ENCODE measurements at places on chromosomes 2 and 18.

GRCh38 chr2:121478996-121479745 lies 51.5 kb upstream of the RNU4ATAC start:
- no peak for DNase-seq

GRCh38 chr18:26568926-26569665 lies 20.7 kb upstream of the KCTD1 start:
- no peak for DNase-seq

- no peak for DNase-seq
These were observed 214.6 kb upstream of the HAAO start for GRCh38 chr2:43006834-43007543.

DNA sequence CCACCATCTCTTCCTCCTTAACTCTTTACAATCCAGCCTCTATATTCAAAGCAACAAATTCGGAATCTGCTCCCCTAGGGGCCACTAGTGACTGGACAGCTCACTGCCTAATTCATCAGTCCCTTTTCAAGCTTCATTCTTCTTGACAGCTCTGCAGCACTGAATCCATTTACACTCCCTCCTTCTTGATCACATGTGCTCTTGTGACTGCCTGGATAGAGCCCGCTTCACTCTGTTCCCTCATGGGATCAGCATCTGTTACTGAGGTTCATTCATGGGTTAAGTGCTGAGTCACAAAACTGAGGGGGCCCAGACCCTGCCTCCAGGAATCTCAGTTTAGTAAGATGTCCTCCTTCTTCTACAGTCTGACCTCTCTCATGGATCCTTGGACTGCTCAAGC lies 81.5 kb downstream of the CYRIA start:
- no peak for DNase-seq

GRCh38 chr2:212694398-212694797 lies 155.8 kb upstream of the ERBB4 start:
- no peak for DNase-seq

DNA sequence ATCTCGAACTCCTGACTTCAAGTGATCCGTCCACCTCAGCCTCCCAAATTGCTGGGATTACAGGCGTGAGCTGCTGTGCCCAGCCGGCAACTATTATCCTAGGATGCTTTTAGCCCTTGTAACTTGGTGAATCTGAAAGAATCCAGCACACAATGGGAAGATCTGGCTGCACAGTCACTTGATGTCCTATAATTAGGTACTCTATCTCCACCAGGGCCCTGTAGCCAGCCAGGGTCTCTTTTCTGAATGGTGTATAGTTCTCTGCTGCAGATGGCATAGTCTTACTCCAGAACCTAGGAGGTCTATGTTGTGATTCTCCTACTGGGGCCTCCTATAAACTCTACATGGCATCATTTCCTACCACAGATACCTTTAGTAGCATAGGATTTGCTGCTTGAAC lies 13.9 kb upstream of the MCM6 start:
- no peak for DNase-seq

GRCh38 chr2:188369365-188369764 lies 77.7 kb downstream of the GULP1 start:
- DNase-seq = no peak

DNA sequence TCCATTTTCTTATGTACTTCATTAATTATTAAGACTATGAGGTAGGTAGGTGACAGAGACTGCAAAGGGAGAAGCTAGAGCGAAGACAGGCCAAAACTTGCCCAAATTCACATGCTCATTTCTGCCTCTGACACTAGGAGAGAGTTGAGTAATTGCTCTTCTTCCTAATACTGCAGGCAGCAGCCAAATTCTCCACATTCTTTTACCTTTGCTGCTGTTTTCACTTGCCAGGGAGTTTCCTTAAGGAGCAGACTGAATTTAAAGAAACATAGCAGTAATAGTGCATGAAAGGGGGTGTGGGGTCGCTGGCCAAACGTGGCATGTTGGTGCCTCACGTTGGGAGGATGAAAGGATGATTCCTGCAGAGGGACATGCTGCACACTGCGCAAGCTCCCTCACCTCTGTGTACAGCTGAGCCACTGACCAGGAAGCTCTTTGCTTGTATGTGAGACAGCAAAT lies 12.3 kb downstream of the CRIM1 start:
- DNase-seq = no peak

- DNase-seq = no peak
These were observed 1.4 kb upstream of the MALT1 start for GRCh38 chr18:58669731-58670378.

- DNase-seq = no peak
These were observed 155.5 kb downstream of the IKZF2 start for GRCh38 chr2:212995920-212996319.

- DNase-seq = no peak
These were observed 94.5 kb downstream of the LAMA1 start for GRCh38 chr18:7023063-7023580.

DNA sequence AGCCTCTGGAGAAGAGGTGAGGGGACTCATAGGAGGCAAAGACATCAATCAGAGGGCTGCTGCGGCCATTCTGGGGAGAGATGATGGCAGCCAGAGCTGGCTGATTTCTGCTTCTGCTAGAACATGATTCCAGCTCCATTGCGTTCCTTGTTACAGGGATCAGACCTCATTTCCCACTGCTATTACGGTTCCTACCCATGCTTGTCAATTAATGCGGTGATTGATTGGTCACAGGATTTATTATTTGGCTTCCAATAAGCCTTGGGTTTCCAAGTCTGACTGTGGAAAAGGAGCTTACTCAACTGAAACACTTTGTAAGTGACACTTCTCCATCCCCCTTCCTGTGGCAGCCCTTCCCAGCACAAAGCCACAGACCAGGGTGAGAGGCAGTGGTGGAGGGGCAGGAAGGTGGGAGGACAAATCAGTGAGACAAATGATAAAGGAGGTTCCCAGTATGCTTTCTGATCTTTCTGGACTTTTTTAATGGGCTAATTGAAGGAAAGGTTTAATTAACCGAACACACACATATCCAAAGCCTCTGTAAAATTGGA lies 26.8 kb upstream of the CTLA4 start:
- peak; percentile 22 for DNase-seq

- DNase-seq = no peak
These were observed 40.5 kb upstream of the ITPRID2 start for GRCh38 chr2:181850936-181851560.

DNA sequence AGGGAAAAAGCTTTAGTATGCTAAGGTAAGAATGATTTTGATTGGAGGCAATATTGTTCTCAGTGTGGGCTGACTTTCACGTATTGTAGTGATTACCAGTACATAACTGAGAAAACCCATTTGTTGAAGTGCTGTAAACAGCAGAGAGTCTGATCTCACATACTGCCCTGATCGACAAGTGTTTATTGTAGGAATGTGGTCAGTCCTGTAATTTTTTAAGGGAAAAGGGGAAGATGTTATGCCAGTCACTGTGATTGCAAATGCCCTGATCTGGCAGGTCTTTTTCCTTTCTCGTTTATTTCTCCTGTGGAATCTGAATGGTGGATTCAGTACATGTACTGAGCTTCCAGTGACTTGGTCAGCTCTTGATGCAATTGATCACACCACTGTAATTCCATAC lies 11.5 kb downstream of the SPATS2L start:
- DNase-seq = no peak

- no peak for DNase-seq
These were observed 60.7 kb upstream of the ZNF532 start for GRCh38 chr18:58803978-58804377.

DNA sequence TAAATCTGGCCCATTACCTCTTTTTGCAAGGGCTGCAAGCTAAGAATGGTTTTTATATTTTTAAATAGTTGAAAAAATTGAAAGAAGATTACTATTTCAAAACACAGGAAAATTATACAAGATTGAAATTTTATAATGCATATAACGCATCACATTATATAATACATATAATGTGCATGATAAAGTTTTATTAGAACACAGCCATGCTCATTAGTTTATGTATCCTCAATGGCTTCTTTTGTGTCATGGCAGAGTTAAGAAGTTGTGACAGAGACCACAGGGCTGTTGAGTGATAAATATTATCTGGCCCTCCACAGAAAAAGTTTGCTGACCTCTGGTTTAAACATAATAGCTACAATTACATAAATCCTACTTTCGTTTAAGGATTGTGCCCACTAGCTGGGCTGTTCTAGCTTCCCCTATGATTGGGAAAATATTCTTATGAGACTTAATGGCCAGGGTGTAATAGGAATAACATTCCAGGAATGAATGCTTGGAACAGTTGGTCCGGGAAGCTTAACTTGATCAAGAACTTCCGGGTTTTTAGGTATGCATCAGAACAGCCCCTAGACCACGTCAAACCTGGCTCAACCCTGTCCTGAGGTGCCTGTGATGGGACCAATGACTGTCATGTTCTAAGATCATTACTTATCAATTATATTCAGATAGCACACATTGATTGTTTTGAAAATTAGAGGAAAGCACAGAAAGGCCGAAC lies 98.7 kb upstream of the LPIN2 start:
- DNase-seq = no peak

GRCh38 chr2:228072669-228073068 lies 108.8 kb downstream of the SPHKAP start:
- DNase-seq = no peak

DNA sequence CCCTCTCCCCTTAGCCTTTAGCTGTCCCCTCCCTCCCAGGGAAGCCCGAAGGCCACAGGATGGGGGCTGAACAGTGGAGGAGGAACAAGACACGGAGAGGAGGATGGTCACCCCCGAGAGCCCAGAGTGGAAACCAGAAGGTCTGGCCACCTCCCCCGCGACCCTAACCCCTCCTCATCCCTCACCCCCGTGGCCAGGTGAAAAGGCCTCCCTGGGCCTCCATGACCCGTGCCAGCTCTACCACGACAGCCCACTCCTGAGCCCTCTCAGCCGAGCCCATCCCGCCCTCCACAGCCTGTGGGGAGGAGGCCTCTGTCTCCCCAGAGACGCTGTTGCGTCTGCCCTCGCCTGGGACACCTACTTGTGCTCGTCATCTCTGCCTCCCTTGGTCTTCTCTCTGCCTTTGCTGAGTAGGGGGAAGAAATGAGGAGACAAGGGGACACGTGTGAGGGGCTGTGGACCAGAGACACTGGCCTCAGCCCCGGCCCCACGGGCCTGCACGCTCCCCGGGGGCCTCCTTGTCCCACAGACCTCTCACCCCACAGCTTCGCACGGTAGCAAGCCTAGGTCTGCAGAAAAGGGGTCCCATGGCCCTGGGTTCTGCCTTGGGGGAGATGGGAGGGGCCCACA lies 32.5 kb upstream of the OTOF start:
- DNase-seq = no peak

GRCh38 chr2:6008186-6008585 lies 316.0 kb downstream of the SOX11 start:
- DNase-seq = peak; percentile 78

- no peak for DNase-seq
These were observed 520.5 kb downstream of the TDRD15 start for GRCh38 chr2:21644266-21644665.

GRCh38 chr2:37526323-37526722 lies 145.1 kb downstream of the CDC42EP3 start:
- DNase-seq = no peak

- no peak for DNase-seq
These were observed 164.9 kb upstream of the SALL3 start for GRCh38 chr18:78814766-78815165.

DNA sequence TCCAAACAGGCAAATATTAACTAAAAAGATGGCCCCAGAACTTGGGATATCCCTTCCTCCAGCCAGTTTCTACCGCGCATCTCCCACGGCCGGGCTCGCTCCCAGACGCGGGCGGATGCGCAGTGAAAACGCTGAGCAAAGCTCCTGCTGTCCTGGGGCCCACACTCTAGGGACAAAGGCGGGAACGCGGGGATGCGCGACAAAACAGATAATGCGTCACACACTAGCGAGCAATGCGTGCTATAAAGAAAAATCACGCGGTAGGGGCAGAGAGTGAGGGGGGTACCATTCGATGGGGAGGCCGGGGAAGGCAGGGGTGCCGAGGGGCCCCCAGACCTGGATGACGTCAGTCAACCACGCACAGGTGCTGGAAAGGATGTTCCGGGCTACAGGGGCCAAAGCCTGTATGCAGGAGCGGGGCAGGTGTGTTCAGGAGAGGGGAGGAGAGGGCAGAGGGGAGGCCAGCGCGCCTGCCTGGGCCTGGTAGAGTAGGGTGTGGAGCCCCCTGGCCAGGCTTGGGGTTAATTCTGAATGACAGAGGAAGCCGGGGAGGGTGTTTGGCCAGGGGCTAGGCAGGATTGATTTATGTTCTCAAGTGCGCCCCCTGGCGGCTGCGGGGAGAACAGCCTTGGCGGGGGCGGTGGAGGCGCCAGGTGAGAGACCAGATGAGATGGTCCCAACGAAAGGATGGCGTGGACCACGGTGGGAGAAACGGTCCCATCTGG lies 14.9 kb upstream of the ITM2C start:
- DNase-seq = no peak

DNA sequence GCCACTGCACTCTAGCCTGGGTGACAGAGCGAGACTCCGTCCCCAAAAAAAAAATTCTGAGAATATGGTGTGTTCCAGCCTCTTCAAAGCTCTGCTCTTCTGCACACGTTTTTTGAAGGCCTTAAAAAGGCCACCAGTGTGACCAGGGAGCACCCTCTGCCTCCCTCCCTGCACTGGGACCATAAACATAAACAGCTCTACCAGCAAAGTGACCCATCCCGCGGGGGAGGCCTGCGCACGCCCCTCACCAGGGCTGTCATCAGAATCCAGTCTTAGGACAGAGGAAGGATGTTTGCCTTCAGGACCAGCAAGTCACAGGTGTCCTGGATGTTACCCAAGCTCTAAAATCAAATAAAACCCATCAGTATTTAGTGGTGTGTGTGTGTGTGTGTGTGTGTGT lies 23.2 kb upstream of the B3GNT7 start:
- DNase-seq = no peak

DNA sequence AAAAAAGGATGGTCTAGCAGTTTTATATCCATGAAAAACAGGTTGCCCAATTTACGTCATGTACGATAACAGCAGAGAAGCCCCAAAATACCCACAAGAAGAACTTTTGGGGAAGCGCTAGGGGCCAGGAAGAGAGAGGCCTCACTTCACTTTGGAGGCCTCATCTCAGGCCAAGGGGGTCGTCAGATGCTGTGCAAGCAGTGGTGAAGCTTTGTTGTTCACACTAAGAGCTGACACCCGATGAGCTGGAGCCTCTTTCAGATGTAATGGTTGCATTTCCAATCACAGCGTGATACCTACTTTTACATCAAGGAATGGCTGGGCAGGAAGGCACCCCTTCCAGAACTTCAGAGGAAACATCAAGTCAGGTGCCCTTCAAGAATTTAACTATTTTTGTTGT lies 242.3 kb upstream of the PXDN start:
- no peak for DNase-seq

- DNase-seq = no peak
These were observed 6.6 kb downstream of the FZD7 start for GRCh38 chr2:202040079-202040844.

GRCh38 chr18:33841221-33841967 lies 263.4 kb downstream of the ASXL3 start:
- no peak for DNase-seq

GRCh38 chr2:48946449-48947048 lies 191.0 kb upstream of the LHCGR start:
- peak; percentile 46 for DNase-seq

DNA sequence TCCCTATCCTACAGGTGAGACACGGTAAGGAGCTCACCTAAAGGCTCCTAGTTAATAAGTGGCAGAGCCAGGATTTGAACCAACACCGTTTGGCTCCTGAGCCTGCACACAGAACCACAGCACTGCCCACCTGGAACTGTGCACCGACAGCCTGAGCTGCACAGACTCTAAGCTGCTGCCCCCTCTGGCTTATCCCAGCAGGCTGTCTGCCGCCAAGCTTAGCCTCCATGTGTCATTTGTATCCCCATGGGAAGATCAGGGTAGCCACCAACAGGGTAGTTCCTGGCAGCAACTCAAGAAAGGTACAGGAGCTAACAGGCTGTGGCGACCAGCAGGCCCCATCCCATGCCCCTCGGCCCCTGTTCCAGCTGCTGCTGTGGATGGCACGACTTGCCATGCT lies 135.7 kb downstream of the LRRC30 start:
- DNase-seq = no peak

Data from spinal cord (tissue), 10 donors.